ENCODE measurements at places on chromosomes 3 and 15.
A peak's percentile ranks its signal among the peaks of the same experiment; 100 is the strongest.

DNA sequence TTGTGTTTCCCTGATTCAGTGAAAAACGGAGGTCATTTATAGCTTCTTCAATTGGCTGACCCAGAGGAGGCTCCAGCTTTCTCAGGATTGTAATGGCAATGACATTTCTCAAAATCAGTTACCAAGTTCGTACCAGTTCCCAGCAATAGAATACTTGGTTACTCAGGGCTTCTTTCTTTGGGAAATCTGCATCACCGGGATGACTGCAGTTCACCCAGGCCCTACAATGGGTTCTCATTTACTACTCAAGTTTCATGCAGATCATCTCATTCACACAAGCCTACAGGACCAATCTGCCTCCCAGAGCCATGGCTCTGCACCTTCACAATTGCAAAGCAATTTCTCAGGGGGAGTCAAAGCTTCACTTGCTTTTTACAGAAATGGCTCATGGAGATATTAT is 109.6 kb downstream of the FHIT start:
- DNase-seq, result no peak

DNA sequence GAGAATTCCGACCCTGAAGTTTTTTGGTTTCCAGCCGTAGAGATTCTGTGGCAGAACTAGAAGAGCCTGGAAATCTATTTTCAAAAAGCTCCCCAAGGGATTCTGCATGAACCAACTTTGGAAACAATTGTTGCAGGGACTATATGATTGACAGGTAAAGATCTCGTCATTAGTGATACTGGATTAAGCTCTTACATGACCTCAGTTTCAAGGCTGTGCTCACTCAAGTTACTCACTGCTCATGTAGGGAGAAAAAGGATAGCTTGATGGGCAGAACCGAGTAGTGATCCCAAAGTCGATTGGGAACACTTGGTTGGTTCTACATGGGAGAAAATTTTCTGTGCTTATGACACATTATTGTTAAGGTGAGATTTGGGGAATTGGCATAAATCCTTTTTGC is 142.3 kb upstream of the RASGRP1 start:
- no peak for DNase-seq

DNA sequence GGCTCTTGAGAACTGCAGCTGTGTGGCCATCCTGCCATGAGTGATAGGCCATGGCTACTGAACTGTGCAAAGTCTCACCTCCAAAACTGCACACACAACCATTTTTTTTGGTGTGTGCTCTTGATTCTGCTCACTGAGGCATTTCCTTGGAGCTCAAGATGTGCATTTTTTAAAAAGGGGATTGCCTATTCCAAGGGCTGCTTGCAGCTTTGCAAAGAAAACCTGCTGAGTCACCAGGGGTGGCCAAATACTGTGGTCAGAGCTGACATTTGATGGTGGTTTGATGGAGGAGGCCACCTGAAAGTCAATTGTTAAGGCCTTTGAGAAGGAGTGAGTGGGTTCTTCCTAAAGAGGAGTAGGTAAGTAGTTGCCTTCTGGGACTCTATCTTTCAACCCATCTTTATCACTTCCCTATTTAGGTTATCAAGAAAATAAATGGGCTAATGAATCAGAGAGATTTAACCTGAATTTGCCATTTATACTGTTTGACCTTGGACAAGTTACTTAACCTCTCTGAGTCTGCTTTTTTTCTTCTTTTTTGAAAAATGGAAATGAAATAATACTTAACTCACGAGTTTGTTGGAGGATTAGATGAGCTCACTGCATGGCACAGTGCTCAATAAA is 87.9 kb downstream of the CHST2 start:
- DNase-seq, result no peak

DNA sequence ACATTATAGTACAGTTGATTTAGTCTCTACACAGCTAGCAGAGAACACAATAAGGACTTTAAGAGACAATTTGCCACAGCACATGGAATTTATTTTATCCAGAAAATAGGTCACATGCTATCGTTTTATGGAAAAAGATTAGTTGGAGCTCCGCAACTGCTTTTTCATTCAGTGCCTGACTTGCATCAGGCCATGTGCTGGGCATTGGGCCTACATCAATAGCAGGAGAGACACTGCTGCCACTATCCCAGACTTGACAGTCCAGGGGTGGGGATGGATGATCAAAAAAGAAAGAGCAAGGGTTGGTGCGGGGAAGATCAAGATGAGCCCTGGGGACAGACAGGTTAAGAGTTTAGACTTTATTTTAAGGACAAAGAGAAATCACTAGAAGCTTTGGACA is 75.2 kb upstream of the C3orf80 start:
- no peak for DNase-seq

- no peak for DNase-seq
Measured at GRCh38 chr3:49244581-49245205, 32.3 kb downstream of the C3orf62 start.

- no peak for DNase-seq
Measured at GRCh38 chr3:150515210-150515609, 31.1 kb downstream of the SERP1 start.

GRCh38 chr3:151322511-151322910 is 5.9 kb upstream of the GPR87 start:
- no peak for DNase-seq

GRCh38 chr3:37968813-37969595 is 21.6 kb upstream of the VILL start:
- no peak for DNase-seq

DNA sequence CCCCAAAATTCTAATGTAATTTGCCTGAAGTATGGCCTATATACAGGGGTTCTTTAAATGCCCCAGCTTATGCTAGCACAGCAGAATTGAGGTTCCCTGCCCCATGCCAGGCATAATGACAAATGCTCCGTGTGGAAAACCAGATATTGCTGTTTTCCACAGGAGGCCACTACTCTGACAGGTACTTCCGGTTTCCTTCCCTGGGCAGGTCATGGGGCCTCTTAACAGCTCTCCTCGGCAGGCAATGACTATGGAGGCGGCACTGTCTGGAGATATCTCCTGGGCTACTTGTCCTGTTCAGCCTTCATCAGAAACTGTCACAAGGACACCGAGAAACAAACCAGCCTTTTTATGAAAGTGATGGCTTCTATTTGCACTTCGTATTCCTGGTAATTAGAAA is 54.8 kb downstream of the SLC7A14 start:
- DNase-seq, result no peak

DNA sequence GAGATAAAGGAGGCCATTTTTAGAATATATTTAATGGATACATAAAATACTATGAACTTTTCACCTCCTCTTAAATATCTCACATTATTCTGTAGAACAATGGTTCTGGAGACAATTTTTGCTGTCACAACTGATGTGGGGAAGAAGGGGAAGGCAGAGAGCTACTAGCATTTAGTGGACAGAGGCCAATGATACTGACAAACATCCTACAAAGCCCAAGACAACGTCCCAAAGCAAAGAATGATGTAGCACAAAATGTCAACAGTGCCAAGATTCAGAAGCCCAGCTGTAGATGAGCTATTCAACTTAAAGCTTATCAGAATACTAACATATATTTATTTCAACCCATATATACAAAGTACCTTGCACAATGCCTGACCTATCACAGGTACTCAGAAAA is 1069.4 kb downstream of the ROBO1 start:
- DNase-seq, result no peak

DNA sequence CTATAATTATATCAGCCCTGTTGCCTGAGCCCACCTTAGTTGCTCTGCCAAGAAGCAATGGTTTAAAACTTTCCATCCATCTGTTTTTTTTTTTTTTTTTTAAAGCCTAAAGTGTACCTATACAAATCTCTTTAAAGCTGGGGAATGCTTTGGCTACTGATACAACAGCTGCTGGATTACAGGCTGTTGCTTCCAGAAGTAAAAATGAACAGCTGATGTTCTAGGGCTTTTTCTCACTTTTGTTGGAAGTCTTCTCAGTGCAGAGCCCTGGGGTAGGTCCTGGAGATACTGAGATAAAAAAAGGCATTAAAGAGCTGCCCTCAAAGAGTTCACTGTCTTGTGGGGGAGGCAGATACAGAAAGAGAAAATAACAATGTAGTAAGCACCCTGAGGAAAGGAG is 218.1 kb downstream of the NLGN1 start:
- no peak for DNase-seq

GRCh38 chr3:69194431-69195165 is 72.2 kb upstream of the LMOD3 start:
- DNase-seq, result no peak

- DNase-seq, result no peak
Measured at GRCh38 chr15:31255732-31256377, 70.8 kb upstream of the KLF13 start.

- DNase-seq, result no peak
Measured at GRCh38 chr15:49041426-49041825, 4.8 kb downstream of the SECISBP2L start.

- no peak for DNase-seq
Measured at GRCh38 chr15:57237301-57237642, 139.0 kb upstream of the CGNL1 start.

GRCh38 chr3:47423548-47424145 is 42.8 kb downstream of the PTPN23 start:
- DNase-seq, result no peak

DNA sequence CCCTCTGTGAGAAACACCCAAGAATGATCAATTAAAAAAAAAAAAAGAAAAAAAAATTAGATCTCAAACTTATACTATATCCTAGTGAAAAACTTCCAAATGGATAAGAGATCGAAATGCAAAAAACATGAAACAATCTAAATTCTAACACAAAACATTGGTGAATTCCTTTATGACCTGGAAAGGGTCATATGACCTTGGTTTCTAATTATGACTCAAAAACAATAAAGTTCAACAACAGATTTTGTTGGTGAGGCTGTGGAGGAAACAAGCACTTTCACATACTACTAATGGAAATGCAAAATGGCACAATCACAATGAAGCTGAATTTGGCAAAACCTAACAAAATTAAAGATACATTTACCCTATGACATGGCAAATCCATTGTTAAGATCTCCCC is 45.3 kb downstream of the HSPBAP1 start:
- DNase-seq, result no peak

- DNase-seq, result peak; percentile 34
Measured at GRCh38 chr3:58568572-58569286, 8.5 kb downstream of the FAM107A start.

GRCh38 chr3:126512916-126513650 is 4.5 kb downstream of the UROC1 start:
- no peak for DNase-seq

DNA sequence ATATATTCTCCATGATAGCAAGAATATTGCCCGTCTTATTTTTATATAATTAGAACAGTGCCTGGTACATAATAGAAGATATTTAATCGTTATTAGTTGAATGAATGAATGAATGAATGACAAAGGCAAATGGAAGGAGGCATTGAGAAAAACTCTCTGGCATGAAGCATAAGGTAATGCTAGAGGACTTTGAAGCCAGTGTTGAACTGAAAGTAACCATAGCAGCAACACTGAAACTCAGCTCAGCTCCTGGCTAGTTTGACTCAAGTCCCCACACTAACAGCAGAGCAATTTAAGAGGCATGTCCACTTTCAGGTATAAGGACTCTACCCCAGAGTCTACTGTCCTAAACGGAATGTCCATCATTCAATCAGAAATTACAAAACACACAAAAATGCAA is 227.0 kb downstream of the CPNE4 start:
- DNase-seq, result no peak

DNA sequence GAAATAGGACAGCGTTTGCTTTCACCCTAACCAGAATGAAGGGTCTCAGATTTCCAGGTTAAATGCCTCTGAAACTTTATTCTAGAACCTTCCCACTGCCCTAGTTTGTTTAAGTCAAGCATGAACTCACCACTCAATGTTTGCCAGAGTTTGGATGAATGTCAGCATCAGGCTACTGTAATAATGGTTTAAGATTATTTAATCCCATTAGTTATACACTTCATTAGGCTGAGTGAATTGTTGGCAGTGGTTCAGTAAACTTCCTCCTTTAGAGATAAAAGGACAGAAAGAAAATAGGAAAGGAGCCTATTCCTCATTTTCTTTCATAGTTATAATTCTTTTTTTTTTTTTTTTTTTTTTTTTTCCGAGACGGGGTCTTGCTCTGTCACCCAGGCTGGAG is 401.9 kb upstream of the TPRG1 start:
- DNase-seq, result no peak

- peak; percentile 68 for DNase-seq
Measured at GRCh38 chr15:75903331-75904239, at the start of gene FBXO22. Gene FBXO22 (plus strand): TSS chr15:75903878. CDS start chr15:75903964, 86 bp downstream.

GRCh38 chr3:68915973-68916372 is 16.4 kb downstream of the TAFA4 start:
- DNase-seq, result no peak

DNA sequence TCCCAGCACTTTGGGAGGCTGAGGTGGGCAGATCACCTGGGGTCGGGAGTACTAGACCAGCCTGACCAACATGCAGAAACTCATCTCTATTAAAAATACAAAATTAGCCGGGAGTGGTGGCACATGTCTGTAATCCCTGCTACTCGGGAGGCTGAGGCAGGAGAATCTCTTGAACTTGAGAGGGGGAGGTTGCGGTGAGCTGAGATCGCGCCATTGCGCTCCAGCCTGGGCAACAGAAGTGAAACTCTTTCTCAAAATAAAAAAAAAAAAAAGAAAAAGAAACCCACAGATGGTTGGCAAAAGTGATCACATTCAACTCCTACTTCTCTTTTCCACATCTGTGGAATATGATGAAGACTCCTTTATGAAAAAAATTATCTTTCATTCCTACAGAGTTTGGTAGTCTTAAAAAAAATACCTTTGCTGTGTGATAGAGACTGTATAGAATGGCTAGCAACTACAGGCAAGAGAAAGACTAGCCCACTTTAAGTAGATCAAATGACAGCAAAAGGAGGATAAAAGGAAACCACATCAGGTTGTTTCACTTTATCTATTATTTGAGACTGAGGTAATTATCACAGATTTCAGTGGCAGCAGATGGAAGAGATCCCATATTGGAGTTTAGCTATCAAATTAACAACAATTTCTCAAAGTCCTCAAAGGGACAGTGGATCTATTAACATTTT is 172.9 kb upstream of the TSPAN3 start:
- no peak for DNase-seq

DNA sequence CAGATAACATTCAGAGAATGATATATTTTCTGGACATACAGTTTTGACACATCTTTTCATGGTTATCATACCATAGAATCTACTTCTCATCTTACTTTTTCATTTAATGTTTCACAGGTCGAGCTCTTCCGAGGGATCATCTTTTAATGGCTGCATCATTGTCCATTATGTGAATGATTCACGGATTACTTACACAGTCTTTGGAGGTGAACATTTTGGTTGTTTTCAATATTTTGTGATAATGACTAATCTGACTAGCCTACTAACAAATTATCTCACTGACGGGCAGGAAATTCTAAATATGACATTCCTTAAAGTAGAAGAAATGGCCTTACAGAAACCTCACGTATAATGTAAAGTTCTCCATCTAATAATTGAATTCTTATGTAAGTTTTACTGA is 209.1 kb upstream of the STRIT1 start:
- DNase-seq, result no peak

Data from NCI-H510A treated with DMSO at 0.1 percent for 48 hours (cell line).